ENCODE measurements at places on chromosomes 12 and 14.

DNA sequence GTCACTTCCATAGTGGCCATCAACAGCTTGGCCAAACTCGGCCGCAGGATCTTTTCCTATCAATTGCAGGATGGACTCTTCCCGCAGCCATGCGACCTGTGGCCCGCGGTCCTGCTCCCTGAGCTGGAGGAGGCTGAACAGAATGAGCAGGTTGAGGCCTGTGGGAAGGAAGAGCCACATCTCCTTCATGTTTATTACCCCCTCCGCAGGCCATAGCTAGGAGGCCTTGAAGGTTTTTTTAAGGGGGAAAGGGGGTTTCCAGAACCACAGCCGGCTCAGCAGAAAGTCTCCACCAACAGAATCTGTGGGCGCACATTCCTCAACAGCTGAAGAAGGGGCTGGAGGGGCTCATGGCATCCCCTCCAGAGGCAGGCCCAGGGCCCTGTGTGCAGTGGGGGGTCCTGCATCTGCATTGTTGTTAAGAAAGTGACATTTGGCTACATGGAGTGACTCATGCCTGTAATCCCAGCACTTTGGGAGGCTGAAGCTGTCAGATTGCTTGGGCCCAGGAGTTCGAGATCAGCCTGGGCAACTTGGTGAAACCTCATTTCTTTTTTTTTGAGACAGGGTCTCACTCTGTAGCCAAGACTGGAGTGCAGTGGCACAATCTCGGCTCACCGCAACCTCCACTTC lies 25.2 kb upstream of the PPP1R13B start:
- DNase-seq, result no peak

- DNase-seq, result no peak
Observed at GRCh38 chr14:21107283-21107800, 6.5 kb downstream of the TMEM253 start.

GRCh38 chr14:66039495-66039894 lies 446.7 kb upstream of the CCDC196 start:
- DNase-seq, result no peak

DNA sequence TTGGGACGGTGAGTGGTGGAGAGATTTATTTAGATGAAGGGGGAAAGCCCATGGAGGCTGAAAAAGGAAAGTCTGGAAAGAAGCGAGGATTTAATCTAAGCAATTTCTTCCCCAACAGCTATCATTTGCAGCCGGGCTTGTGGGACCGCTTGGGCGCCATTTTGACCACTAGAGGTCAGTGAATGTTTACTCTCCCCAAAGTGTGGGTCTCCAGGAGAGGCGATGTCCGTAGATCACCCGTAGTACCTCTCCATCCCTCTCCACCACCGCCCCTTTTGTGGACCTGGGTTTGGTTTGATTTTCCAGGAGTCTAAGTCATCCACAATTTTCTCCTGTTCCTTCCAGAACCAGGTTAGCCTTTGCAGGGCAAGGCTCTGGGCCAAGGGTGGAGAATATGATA lies 91.2 kb upstream of the PARP11 start:
- no peak for DNase-seq

GRCh38 chr14:26935733-26936132 lies 337.9 kb upstream of the NOVA1 start:
- no peak for DNase-seq

DNA sequence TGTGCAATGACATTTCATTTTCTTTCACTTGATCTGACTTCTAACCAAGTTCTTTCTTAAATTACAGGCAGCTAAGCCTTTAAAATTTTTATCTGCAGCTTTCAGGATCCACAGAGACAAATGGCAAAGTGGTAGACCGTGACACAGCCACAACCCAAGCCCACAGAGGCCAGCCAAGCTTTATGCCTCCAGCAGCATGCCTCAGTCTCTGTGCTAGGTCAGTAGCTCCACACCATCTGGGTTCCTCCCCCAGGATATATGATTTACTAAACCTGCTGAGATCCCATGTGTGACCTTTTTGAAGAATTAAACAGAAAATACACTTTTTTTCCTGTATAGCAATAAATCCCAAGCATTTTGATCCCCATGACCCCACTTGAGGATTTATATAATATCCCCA lies 290.4 kb upstream of the CAND1 start:
- no peak for DNase-seq

GRCh38 chr12:117321572-117321971 lies 39.9 kb downstream of the NOS1 start:
- DNase-seq, result no peak

DNA sequence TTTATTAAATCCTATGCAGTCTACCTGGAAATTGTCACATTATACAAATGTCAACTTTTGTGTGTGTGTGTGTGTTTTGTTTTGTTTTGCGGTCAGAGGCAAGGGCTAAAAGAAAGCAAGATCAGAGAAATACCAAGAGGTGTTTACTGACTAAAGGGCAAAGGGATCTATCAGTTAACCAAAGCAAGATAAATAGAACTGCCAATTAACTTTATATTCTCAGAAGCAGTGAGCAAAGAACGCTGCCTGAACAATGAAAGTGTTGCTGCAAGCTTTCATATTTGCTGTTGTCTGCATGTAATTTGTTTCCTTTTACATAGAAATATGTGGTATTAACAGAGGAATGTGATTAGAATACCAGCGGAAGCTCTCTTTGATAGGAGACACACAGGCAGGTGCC lies 30.9 kb downstream of the CCDC60 start:
- no peak for DNase-seq

DNA sequence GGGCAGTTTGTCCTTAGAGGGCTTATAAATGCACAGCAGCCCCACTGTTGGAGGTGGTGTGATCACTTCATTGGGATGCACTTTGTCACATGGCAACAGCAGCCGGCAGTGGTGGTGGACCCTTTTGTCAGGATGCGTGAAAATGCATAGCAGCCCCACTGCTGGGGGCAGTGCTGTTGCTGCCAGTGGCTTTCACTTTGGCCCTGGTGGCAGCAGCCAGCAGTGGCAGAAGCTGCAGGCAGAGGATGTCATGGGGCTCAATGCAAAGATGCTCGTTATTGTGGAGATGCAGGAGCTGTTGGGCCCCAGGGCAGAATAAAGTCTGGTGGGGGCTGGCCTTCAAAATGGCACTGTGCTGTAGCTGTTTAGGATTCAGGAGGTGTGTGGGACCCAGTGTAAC lies 173.0 kb upstream of the DAAM1 start:
- DNase-seq, result no peak

DNA sequence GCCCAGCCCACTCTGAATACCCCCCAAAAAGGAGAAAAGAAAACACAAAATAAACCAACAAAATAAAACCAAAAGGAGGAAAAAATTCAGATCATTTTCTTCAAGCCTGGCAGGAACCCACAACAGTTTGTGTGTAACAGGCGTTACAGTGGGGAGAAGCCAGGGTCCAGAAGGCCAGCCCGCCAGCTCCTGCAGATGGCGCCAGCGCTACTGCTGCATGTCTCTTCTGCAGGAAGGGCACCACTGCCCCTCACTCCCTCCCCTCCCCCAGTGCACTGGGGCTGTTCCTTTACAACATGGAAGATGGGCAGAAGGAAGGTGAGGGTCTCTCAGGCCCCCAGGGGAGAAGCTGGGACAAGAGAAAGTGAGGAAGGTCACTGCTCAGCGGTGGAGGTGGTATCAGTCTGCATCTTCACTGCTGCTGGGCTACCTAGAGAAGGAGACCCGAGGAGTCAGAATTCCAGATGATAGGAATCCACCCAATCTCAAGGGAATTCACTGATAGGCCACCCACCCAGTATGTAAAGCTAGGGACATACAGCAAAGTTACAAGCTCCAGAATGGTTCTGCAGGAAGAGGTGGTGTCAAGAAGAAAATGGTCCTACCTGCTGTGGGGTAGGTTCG lies 2.3 kb upstream of the NOP2 start:
- DNase-seq, result no peak

DNA sequence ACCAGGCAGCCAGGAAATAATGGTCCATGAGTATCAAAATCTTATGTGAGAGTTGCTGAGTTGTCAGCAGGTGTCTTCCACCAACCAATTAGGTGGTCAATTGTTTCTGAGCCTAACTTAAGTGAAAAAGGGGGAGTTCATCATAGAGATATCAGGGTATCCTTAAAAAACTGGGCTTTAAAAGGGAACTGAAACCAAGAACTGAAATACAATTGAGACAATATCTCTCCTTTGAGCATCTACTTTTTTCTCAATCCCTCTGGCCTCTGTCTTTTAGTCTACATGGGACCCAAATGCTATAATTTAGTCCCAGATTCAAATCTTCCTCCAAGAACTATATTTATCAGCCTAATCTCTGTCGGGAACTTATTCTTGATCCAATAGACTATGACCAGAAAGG lies 201.0 kb downstream of the BTG1 start:
- no peak for DNase-seq
